ENCODE measurements at places on chromosomes 16 and 17. TPM values are rescaled to one million over a fixed set of nuclear protein-coding genes. Genes with fewer than 3 reads are reported as not detected.

The CHAD gene
- not detected for total RNA-seq

The CCL2 gene
- 0.73 TPM for total RNA-seq

The SMIM36 gene
- not detected for total RNA-seq

The NSMCE1 gene
- 94.0 TPM for total RNA-seq

The CLEC10A gene
- total RNA-seq: not detected

DNA sequence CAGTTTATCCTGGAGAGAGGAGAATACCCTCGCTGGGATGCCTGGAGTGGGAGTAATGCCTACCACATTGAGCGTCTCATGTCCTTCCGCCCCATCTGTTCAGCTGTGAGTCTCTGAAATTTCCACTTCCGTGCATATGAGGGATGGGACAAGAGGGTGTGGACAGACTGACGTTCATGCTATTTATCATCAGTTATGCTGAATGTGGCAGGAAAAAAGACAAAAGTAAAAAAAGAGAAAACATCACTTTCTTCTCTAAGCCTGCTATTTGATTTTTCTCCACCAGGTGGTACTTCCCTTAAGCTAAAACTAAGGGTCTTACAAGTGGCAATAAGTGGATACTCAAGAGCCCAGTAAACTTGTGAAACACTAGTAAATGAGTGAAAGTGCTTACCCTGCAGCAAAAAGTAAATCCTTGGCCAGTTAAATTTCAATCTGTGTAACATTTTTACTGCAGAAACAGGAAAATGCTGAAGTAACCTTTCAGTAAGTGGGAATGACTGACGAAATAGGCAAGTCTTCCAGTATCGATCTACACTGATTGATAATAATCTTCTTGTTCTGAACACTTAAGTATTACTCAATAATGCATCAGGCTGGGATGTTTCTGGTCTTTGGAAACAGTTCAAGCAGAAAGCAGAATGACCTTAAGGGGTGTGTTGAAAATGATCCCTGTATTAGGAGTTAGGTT lies 5.6 kb downstream of the CRYBA1 start:
- H3K4me1 ChIP-seq: peaks cover 3% of the 10 kb centered on the region
- no peaks in the 10 kb centered on the region for H3K27me3 ChIP-seq
- H3K4me3 ChIP-seq: no peak overlapping the region
- H3K36me3 ChIP-seq: peaks cover 11% of the 10 kb centered on the region

DNA sequence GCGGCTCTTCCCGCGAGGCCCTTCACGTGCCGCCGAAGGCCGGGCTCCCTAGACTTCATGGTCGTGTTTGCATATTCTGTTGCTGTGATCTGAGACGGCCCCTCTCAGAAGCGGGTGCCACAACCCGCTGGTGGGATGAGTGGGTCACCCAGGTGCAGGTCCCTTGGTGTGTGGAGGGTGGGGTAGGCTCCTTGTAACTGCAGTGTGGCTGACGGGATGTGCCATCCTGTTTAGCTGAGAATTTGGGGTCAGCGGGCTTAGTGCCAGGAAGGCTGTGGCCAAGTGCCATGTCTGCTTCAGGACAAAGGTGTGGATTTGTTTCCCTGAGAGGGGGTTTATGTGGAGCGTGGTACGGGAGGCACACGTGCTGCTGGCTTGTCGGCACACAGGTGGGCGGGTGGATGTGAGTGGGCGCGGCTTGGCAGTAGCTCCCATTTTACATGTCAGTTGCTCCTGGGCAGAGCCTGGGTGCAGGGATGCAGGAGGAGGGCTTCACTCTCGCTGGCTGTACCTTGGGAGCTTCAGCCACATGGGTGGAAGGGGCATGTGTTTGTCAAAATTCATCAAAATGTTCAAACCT lies 9.2 kb upstream of the WFIKKN1 start:
- no peak for DNase-seq
- H3K36me3 ChIP-seq: no peaks in the 10 kb centered on the region
- H3K27me3 ChIP-seq: no peaks in the 10 kb centered on the region
- H3K4me1 ChIP-seq: no peaks in the 10 kb centered on the region
- no peak overlapping the region for H3K4me3 ChIP-seq

- DNase-seq: no peak
- H3K27me3 ChIP-seq: peaks cover 6% of the 10 kb centered on the region
- no peak overlapping the region for H3K4me3 ChIP-seq
- H3K27ac ChIP-seq: no peak overlapping the region
- H3K4me1 ChIP-seq: peaks cover 13% of the 10 kb centered on the region
Measured at GRCh38 chr17:44767493-44767892, 8.7 kb downstream of the ADAM11 start.

DNA sequence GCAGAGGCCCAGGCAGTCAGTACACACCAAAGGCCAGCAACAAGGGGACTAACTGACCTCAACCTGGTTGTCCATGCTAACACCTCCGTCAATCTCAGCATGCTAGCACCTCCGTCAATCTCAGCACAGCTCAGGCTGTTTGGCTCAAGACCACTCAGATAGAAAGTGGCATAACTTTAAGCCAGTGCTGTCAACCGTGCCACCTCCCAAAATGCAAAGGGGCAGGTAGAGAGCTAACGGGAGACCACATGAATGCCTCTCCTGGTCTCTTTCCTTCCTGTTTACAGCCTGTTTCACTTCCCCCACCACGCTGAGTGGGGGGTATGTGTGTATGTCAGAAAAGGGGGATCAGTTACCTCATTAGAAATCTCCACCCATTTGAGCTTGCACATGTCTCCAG lies 3.3 kb downstream of the UBTF start:
- H3K4me3 ChIP-seq: peak overlapping the region; percentile 88
- DNase-seq: peak; percentile 68
- H3K27me3 ChIP-seq: no peaks in the 10 kb centered on the region
